Activated T-helper 1 cell treated with anti-CD3 and anti-CD28 coated beads, Interleukin-12 subunit alpha, Interleukin-12 subunit beta, Interleukin-2, Interleukin-4 antibody, amounts not matched to agents 30 ng/mL and 10 ng/mL and 1 ng/mL, durations not matched to agents 14 hours and 24 hours and 36 hours (primary cell): ENCODE measurements at places on chromosomes 2 and 18. TPM values are rescaled to one million over a fixed set of nuclear protein-coding genes. Genes with fewer than 3 reads are reported as not detected.

Gene SERTAD2
- 27.3 and 28.5 TPM in 2 replicates for total RNA-seq

Gene CPS1
- total RNA-seq = 0.18 and 0.73 TPM in 2 replicates

Gene PPP4R3B
- total RNA-seq = 69.8 and 74.6 TPM in 2 replicates

Gene SAG
- total RNA-seq = 0.08 and 0.32 TPM in 2 replicates

Gene IFT172
- total RNA-seq = 13.4 and 13.5 TPM in 2 replicates

Gene MOGAT1
- total RNA-seq = not detected in 2 replicates

Gene CAMKMT
- 13.4 and 14.2 TPM in 2 replicates for total RNA-seq

Gene PTPRN
- 0.23 TPM in 1 of 2 replicates, not detected in the other for total RNA-seq

Gene ANKRD30BL
- total RNA-seq = not detected in 2 replicates

Gene PPM1G
- 158 and 160 TPM in 2 replicates for total RNA-seq

Gene TXNDC2
- total RNA-seq = 0.26 TPM in 1 of 2 replicates, not detected in the other

Gene SLC35F5
- total RNA-seq = 29.0 and 30.4 TPM in 2 replicates

Gene MYL1
- total RNA-seq = not detected in 2 replicates

Gene CFAP65
- total RNA-seq = not detected in 2 replicates

Gene POLE4
- total RNA-seq = 48.4 and 56.7 TPM in 2 replicates

Gene AGXT
- total RNA-seq = not detected in 2 replicates
